ENCODE measurements at places on chromosomes 12 and 14.

GRCh38 chr12:106416273-106416672 lies 58.7 kb downstream of the POLR3B start:
- no peak for DNase-seq

DNA sequence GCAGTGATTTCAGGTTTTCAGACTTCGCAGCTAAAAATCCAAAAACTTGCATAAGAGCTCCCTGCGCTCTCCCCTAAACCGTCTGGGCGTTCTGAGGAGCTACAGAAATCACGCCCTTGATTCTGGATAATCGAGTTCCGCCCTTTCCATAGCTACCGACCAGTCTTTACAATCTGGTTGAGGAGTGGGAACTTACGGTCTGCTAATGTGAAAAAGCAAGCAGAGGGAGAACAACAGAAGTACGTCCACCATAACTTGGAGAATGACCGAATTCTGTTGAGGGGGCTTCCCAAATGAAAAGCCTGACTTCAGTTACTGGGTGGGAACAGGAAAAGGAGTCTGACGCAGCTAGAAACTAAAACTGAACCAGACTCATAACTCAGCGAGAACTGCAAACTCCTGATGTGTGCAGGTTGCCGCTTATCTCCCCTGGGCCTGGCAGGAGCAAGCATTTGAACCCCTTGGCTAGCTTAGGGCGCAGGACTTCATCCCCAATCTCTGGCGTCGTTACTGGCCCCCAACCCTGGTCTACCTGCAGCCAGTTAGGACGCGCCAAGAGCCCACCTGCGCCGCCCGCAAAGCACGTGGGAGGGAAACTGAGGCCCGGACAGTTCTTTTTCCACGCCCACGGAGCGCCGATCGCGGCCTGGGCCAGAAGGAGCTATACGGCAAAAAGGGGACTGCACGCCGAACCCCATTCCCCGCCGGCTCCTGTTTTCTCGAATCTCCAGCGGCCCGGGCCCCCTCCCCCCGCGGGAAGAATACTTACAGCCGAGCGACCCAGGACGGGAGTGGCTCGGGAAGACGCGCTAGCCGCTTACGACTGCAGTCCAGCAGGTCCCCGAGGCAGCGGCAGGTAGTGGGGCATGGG lies 838 bp downstream of the LRIG3 start:
- DNase-seq, result peak; percentile 60

- DNase-seq, result peak; percentile 63
Observed at GRCh38 chr12:116015525-116015924, 262.0 kb downstream of the MED13L start.

- DNase-seq, result no peak
Observed at GRCh38 chr14:104948736-104949031, 24.0 kb downstream of the PLD4 start.

GRCh38 chr14:92675421-92675820 lies 73.0 kb downstream of the LGMN start:
- DNase-seq, result no peak

DNA sequence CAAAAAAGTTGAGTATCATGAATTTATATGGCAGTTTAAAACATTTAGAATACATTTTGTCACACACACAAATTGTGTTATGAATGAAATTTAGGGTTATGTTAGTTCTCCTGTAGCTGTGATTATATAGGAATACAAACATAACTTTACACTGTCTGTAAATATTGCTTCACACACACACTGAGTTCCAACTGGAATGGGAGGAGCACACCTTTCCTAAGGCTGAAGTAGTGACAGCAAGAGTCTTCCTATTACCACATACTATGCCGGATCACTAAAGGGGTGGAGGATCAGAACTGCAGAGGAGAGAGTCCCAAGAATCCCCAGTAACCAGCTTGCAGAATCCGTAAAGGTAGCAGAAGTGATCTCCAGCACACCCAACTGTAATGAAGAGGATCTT lies 63.7 kb downstream of the DNAI7 start:
- no peak for DNase-seq

DNA sequence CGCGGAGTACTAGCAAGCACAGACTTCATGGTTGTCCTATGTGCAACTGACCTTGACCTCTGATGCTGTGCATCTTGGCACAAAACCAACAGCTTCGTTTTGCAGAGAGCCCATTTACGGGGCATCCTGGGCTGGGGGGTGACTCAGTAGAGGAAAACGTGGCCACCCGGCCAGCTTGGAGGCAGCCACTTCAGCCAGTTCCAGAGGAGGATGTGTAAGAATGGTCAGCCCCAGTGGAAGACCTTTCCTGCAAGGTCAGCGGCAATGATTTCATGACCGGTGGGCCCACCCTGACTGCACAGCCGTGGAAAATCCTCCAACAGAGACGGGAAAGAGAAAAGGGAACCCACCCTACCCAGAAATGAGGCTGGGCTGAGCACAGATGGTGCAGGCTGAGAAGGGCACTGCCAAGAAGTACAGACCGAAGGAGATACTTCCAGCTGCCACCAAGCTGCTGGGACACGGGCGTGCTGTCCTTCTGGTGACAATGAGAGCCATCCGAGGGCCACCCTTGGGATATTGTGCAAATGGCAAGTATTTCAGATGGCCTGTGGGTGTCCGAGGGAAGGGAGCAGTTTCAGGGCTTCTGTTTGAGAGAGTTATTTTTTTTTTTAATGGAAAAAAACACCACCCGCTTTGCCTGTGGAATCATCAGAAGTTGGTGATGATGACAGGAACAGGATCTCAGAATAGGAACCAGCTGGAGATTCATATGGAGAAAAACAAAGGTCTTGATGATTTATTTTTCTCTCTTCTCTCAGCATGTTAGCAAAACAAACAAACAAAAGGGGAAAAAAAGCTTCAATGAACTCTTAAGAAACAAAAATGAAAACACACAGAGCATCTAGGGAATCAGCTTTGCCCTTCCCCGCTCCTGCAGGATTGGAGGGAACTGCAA lies 120.2 kb upstream of the RFLNA start:
- DNase-seq, result peak; percentile 43

DNA sequence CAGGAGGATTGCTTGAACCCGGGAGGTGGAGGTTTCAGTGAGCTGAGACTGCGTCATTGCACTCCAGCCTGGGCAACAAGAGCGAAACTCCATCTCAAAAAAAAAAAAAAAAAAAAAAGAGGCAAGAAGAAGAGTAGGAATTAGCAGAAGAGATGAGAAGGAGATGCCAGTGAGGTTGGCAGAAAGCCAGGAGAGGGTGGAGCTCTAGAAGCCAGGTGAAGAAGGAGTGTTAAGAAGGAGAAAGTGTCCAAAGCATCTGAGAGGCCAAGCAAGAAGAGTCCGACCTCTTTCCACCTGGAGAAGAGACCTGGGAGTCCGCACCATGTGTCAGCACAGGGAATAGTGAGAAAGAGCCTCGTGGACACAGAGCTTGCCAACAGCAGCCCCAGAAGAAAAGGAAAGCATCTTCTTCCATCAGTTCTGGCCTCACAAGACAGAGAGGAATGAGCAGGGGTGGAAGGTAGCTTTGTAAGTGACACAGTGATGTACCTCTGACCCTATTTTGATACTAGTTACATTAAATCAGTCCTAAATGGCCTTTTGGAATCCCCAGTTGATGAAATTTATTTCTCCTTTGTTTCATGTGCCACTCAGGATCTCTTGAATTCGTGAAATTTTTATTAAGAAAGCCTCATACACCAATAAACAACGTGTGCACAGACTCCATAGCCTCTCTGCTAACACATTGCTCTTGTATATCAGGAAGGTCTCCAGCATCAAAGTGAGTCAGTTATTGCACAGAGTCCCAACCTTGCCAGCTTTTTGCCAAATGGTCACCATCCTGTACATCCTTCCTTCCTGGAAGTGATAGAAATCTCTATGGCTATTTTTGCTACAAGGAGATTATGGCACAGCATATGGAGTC lies 70.6 kb downstream of the SAMD4A start:
- DNase-seq, result peak; percentile 64

GRCh38 chr14:97874394-97874793 lies 1077.2 kb downstream of the VRK1 start:
- DNase-seq, result no peak

GRCh38 chr14:36519431-36520321 lies at the start of gene NKX2-1:
Gene NKX2-1 (minus strand): TSS chr14:36520232. CDS start chr14:36520129, 103 bp downstream.
- no peak for DNase-seq

GRCh38 chr14:33851366-33851765 lies 99.5 kb downstream of the EGLN3 start:
- DNase-seq, result no peak

DNA sequence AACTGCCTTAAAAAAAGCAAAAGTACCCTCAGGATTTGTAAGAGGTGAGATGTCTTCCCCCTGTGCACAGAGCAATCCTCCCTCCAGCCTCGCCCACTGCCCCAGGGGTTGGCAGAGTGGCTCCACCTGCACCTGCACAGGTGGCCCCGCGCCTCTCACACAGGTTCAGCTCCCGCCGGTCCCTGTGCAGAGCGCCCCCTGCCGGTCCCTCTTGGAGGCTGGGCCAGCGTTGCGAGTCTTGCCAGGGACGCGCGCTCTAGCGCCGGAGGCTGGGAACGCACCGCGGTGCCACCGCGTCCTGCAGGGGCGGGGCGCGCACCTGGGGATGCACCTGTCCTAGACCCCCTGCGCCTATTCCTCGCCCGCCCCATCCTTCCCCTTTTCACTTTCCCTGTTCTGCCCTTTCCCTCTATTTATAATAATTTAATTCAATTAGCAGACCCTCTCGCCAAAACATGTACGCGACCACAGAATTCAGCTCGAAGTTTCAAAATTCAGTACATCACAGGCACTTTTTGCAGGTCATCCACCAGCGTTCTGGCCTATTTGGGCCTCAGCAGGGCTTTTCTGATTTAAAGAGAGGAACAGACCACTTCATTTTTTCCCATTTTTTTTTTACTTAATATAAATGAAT lies 618.6 kb downstream of the AACS start:
- no peak for DNase-seq

GRCh38 chr12:81958406-81958805 lies 199.3 kb upstream of the PPFIA2 start:
- DNase-seq, result peak; percentile 4

DNA sequence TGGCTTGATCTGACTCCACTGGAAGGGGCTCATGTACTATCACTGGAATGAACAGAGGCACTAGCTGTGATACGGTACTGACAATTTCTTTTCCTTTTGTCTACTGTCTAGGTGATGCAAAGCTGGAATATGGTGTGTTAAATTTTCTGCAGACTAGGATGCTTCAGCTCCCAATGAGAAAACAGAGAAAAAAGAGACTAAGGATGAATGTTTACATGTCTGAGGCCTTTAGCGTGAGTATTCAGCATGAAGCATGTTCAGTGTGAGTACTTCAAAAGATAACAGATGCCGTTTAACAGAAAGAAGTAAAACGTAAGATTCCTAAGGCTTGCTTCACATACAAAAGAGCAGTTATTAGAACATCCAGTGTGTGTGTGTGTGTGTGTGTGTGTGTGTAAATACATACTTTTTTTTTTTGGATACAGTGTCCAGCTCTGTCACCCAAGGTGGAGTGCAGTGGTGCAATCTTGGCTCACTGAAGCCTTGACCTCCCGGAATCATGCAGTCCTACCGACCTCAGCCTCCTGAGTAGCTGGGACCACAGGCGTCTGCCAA lies 92.3 kb upstream of the FERMT2 start:
- DNase-seq, result no peak

DNA sequence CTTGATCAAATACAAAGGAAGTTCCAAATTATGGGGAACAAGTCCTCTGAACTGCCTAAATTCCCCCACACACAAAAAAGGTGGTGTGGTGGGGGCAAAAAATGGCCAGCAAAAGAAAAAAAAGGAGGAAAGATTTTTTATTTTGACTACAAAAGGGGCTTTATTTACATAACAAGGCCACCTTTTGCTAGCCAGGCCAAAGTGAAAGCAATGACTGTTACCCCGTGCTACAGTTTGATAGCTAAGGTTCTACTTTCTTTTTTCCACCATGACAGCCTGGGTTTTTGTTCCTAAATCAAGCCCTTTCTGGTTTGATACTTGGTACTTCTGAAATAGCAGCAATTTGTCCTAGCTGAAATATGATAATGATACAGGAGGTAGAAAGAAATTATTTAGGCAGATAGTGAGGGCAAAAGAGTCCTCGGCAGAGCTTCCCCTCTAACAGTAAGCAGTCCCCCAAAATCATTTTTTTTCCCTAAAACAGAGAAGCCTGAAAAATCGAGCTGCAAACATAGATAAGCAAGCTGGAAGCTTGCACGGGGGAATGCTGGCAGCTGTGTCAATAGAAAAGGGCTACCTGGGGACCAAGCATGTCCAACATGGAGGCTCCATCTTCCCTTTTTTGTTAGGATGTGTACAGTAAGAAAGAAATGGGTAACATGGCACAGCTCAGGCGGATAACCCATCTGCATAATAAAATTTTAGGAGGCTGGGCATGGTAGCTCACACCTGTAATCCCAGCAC lies 8.9 kb upstream of the B4GALNT1 start:
- DNase-seq, result no peak

- no peak for DNase-seq
Observed at GRCh38 chr12:66538970-66539369, 139.9 kb downstream of the GRIP1 start.

DNA sequence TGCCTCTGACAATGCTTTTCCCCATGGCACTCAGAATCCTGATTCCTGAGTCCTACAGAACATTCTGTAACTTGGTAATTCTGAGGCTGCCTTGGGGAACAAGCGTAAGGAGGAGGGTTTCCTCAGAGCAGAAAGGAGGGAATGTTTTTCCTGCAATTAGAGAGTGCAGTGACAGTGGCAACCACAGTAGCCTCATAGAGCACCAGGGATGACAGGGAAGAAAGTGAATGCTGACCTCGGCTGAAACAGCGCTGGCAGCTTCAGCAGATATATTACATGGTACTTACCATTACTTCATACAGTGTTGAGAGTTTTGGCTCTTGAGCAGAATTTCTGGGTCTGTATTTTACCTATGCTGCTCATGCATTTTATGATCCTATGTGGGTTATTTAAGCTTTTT lies 757.1 kb downstream of the NRXN3 start:
- DNase-seq, result no peak

- no peak for DNase-seq
Observed at GRCh38 chr12:94674051-94674451, 23.7 kb upstream of the TMCC3 start.

GRCh38 chr12:16606991-16607390 lies 1.0 kb upstream of the LMO3 start:
- no peak for DNase-seq

GRCh38 chr14:89493406-89493805 lies 76.4 kb upstream of the FOXN3 start:
- no peak for DNase-seq

DNA sequence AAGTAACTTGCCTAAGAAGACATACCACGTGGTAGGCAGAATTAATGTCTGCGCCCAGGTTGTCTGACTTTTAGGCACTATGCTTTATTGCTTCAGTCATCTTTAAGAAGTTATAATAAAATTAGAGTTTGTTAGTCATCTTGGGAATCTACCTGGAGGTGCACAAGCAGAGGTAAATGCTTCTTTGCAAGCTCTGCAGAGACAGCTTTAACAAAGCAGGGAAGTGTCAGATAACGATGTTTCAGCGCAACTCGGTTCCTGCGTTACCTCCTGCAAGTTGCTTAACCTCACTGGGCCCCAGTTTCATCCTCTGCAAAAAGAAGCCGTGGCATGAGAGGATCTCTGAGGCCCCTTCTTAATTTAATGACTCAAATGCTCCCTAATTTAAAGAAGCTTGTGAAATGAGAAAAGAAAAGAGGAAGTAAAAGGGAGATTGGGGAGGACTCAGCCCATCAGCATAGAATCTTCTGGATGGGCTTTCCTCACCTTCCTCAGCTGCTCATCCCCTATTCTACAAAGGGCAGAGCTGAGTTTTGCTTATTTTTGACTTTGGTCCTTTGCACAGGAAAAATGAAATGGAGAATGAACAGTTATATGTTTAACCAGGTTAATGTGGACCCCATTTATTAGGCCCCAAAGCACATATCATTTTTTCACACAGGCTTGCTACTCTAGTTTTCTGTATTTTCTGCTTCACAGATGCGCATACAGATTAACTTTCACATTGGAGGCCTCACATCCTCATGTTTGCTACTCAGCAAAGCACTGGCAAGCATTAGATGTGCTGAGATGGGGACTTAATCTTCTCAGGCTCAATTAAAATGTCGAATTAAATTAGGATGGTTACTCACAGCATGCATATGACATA lies 5.1 kb downstream of the ARHGDIB start:
- no peak for DNase-seq

Data from fibroblast of mammary gland (primary cell).